ENCODE measurements at places on chromosomes 12 and 14.

- peak; percentile 31 for DNase-seq
Measured at GRCh38 chr14:21087294-21088091, 11.0 kb downstream of the ZNF219 start.

- DNase-seq: peak; percentile 4
Measured at GRCh38 chr12:49776413-49776812, 35.1 kb downstream of the TMBIM6 start.

DNA sequence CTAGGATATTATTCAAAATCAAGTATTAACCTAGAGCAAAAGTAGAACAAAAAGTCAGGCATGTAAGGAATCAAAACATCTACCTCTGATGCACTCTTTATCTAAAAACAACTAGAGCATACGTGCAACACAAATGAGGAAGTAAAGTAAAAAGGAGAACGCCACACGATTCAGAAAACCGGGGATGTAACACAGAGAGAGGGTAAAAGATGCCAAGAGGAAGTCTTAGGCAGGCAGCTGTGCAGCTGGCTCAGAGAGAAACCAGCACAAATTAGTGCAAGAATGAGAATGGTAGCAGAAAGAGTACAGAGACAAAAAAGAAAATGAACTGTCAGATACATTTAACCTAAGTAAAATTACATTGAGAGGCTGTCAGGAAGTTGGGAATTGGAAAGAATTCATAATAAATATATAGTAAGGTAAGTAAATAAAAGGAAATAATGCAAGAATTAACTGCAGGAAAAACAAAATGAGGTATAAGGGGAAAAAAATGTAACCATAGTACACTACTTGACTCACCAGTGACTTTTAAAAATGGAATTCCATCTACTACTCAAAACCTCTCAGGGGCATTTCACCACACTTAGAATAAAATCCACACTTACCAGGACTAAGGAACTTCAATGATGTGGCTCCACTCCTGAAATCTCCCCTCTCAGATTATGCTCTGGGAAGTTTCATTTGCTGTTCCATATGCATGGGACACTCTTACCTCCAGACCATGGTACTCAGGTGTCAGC, 17.1 kb downstream of the BCAT1 start:
- no peak for DNase-seq

GRCh38 chr12:74381958-74382357, 155.7 kb upstream of the ATXN7L3B start:
- DNase-seq: no peak

DNA sequence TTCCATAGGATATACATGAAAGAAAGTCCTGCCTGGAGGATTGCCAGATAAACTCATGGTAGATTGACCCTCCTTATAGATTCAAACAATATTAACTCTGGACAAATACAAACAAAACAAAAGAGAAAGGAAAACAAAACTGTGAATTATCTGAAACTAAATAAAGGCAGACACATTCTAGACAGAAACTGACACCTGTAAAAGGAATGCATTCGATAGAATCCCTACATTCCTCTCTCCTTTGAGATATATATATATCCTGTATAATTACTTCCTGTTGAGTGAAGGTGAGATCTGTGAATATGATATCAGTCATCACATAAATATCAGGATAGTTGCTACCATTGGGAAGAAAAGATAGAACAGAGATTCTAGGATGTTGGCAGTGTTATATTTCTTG, 948.4 kb upstream of the ATXN7L3B start:
- DNase-seq: no peak

DNA sequence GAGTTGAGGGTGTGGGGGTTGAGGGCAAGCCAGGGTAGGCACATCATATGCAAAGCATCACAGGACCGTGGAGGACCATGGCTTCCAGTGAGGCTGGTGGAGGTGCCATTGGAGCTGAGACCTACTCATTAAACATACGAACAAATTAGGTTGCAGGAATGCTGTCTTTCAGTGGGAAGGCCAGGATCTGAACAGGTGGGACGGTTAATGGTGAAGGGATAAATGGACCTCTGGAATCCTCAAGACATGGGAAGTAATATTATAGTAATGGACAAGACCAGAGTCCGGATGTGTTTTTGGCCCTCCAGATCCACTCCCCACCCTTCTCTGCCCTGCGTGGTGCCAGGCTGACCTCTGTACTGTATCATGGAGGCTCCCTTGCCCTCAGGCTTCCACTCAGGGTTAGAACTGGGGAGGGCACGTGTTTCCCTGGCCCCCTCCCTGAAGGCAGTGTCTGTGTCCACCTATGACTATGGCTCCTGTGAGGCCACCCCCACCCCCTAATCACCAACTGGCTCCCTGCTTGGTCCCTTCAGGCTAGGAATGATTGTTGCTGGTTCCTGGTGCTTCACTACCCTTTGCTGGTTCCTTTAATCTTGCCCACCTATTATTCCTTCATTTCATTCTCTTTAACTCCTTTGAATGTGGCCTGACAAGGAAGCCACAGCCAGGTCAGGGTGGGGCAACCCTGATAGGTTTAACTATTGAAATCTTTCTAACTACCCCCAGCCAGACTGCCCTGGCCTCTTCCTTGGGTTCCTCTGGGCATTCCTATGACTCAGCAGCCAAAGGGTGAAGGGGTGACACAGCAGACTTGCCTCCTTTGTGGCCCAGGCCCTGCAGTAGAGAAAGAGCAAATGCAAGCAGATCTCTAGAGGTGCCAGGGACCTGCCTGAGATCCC, 10.7 kb downstream of the DHRS2 start:
- DNase-seq: no peak

All from activated T-cell treated with anti-CD3 and anti-CD28 coated beads for 4 hours (primary cell).